ENCODE measurements at places on chromosomes 2 and 18.

DNA sequence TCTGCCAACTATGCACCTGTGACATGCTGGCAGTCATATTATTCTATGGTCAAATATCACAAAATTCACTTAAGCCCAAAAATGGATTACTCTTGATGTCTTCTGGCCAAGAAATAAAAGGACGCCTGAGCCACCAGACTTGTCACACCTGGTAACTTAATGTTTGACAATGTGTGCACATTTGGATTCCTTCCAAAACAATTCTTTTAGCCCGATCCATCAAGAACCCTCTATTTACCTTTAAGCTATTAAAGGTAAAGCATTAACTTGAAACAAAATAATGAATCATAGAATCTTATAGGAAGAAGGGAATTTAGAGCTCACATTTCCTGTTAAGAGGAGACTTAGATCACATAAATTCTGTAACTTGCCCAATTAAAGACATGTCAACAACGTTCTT lies 46.5 kb upstream of the NFU1 start:
- no peak for DNase-seq

DNA sequence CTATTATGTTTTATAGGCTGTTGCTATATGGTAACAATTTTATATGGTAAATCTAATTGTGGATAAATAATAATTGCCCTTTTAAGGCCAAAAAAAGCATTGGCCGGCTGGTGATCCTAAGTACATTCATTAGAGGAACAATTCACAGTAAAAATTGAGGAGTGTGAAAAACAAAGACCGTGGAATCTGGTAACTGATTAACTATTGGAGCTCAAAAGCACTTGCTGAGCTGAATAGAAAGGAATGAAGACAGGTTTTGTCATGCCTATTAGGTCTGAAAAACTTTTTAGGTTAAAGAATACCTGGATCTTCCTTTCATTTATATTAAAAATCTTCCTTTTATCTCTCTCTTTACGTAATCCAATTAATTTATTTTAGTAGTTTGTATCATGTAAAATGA lies 18.5 kb upstream of the RBBP8 start:
- no peak for DNase-seq

GRCh38 chr2:11558214-11558886 lies 24.5 kb downstream of the GREB1 start:
- DNase-seq, result no peak

- DNase-seq, result no peak
These were observed 324.1 kb downstream of the LPIN1 start for GRCh38 chr2:12070581-12070980.

DNA sequence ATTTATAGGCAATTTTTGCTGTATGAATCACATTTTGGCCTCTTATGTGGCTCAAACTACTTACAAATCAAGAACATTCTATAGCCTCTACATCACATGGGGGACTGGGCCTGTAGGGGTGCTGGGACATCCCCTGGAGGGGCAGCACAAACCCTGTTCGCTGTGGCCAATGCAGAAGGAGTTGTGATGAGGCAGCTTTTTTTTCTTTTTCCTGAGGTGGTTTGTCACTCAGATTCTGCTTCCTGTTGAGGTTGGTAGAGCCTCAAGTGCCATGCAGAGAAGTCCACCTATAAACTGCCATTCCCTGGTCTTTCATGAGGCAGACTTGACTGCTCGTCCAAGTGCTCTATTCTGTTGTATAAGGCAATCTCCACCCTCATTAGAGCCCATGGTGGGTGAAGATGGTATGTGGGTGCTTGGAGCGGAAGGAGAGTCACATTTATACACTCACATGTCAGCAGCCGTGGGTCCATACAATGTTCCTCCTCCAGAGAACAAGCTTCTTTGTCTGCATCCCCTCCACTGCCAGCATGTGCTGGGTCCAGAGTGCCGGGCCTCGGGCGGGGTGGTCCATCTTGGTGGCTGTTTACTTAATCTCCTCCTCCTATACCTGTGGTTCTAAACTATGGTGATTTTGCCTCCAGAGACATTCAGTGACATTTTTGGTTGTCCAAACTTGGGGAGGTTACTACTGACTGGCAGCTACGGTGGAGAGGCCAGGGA lies 120.3 kb downstream of the ACOXL start:
- no peak for DNase-seq

- no peak for DNase-seq
These were observed 205.8 kb downstream of the ANAPC1 start for GRCh38 chr2:111678161-111678560.

DNA sequence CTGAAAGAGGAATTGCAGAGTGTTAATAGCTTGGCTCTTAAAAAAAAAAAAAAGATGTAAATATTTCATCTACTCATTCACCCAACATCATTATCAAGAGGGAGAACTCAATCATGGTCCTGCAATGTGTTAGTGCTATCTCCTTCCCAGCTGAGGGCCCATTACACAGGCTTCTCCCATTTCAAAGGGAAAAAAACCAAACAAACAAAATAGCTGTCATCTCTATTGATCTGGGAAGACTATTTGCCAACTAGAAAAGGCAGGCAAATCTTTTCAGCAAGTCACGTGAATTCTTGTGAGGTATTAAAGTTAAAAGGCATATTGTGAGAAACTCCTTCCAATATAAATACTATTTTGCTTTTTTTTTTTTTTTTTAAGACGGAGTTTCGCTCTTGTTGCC lies 194.3 kb downstream of the MYO1B start:
- no peak for DNase-seq

DNA sequence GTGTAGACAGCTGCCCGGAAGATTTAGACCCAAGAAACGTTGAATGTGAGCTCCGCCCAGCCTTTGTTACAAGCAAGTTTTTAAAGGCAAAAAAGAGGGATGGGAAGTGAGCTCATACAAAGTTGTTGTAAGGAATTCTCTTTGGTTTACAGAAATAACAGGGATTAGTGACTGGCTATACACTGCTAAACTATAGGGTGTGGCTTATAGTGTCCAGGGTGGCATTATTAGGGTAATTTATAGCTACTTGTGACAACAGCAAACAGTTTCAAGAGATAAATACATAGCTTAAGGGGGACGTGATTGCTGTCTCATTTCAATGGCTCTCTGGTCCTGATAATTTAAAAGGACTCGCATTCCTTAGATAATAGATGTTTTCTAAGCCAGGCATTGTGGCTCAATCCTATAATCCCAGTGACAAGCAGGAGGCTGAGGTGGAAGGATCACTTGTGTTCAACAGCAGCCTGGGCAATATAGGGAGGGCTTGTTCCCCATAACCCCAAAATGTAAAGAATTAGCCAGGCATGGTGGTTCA lies 66.5 kb upstream of the TGIF1 start:
- no peak for DNase-seq

DNA sequence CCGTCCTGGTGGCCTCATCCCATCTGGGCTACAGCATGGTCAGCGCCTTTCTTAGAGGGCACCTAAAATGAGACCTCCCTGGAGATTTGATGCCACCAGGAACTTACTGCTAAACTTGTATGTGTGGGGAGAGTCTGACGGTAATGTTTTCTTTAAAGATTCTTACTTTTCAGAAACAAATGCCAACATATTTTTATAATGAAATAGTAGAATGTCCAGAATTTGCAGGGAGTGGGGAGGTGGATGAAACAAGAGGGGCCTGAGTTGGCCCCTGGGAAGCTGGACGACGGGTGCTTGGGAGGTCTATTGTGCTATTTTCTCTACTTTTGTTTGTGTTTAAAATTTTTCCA lies 118.8 kb upstream of the CTDP1 start:
- no peak for DNase-seq

DNA sequence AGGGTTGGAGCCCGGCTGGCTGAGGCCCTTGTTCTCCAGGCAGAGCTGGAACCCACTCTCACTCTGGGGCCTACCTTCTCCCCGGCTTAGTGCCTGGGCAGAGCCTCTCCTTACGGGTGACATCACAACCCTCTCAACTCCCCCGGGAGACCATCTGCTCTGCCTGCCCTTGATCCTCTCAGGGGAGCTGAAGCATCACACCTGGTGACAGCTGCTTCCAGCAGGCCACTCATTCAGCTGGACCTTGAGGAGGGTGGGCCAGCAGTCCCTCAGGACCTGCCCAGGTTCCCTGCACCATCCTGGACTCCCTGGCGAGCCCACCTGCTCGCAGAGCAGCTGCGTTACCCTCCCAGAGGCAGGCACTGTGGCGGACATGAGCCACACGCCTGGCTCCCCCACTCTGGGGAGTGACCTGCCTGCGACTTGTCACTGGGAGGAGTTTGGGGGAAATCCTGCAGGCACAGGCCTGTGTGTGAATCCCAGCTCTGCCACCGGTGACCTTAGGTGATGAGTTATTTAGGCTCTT lies 13.1 kb downstream of the HS6ST1 start:
- no peak for DNase-seq

DNA sequence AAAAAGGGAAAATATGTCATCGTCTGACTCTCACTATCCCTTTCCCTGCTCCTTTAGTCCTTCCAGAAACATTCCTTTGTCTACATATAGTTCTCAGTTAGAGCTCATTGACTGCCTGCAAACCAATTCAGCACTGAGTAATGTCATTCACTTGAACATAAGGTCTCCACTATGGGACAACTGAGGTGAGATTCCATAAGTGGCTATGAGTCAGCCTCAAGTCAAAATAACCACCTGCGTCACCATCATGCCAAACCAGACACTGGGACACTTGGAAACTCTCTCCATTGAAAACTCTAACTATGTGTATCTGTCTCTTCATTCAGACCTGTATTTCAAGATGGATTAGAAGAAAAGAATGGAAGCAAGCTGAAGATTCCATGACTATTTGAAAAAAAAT lies 878.0 kb upstream of the PIK3C3 start:
- no peak for DNase-seq

DNA sequence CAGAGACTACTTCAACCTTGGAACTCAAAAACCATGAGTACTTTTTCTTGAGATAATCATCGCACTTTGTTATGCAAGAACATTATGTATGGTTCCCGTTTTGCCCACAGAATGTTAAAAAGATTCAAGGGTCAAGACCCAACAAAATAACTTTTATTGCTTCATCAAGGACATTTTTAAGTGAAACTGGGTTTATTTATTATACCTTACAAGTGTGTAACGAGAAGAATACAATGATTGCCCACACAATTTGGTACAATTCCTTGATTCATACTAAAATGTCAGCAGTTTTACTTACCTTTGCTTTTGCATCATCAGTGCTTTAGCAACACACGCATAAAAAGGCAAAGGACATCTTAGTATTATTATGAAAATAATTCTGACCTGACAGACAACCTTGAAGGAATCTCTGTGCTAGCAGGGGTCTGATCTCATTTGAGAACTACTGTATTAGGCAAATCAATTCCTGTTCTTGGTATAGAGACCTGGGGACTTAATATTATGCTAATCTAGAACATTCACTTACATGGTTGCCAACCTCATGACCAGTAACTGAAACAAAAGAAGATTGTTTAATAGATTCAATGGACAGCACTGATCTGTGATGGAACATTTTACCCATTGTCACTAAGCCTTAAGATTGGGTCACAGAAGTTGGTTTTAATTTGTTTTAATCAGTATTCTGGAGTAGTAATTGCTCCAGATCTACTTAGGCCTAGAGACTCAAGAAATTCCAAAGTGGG lies 16.2 kb downstream of the CCDC88A start:
- no peak for DNase-seq

GRCh38 chr2:188330316-188331053 lies 38.8 kb downstream of the GULP1 start:
- DNase-seq, result no peak

- DNase-seq, result no peak
These were observed 26.8 kb downstream of the SH3RF3 start for GRCh38 chr2:109155553-109156451.

DNA sequence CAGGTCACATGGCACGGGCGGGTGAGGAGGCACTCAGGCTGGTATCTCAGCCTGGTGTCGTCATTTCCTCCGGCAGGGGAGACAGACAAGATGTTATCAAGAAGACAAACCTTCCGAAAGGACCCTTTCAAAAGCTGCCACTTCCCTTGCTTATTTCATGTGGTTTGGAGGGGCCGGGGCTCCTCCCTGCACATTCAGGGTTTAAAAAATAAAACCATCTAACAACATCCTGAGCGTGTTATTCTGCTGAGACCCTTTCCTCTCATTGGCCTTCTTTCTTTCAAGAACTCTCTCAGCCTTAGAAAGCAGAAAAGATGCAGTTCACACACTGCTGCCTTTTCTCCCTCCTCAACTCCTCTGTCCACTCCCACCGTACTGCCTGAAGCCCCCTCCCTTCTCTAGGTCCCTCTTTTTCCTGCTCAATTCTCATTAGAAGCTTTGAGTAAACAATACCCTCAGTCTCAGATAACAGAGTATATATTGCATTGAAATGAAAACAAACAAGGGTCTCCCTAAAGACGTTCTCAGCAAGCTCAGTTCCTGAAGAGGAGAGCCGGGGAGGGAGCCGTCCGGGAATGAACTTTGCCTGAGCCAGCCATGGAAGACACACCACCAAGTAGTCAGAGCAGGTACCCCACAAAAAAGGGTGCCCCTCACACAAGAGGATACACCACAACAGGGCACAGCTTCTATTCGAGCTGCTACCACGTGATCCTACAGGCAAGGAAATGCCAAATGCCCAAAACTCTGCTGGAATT lies 9.7 kb downstream of the SMAD7 start:
- no peak for DNase-seq

DNA sequence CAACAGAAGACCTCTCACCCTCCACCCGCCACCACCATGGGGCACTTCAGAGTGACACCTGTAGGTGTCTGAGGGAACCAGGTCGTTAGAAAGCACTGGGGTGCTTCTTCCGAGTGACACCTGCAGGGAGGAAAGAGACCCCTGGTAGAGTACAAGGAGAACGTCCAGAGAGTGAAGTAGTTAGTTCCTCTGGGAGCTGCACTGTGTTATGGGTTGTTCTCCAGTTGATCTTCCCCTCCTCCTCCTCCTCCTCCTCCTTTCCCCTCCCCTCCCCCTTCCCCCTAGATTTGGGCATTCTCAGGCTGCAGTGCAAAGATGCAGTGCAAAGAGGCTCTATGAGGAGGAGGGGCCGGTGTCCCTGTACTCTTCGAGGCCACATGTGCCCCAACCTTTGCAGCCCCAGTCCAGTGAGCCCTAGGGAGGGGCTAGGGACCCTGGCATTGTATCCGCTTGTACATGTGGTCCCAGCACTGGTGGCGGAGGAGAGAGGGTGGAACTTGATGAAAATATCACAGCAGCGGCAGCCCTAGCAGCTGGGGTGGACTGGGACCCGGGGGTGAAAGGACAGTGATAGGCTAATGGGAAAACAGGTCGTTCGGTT lies 850 bp downstream of the DNAJB2 start:
- no peak for DNase-seq

DNA sequence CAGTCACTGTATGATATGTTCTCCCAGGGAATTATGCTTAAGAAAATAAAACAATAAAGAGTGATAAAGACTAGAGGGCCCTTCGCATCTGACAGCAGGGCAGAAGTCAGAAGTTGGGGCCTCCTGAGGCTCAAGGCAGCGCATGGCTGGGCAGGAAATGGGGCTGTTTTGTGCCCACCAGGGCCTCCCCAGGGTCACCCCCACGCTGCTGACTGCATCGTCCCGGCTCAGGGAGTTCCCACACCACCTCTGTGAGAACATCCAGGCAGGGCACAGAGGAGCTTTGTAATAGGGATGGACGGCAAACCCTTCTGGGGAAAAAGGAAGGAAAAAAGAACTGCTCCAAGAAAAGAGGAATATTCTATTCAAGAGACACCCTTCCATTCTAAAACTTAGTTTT lies 41.2 kb downstream of the PAX3 start:
- DNase-seq, result no peak

GRCh38 chr2:134626781-134627180 lies 92.0 kb downstream of the TMEM163 start:
- DNase-seq, result no peak

Data from frontal cortex (tissue), 4 donors.